ENCODE measurements at places on chromosomes 12 and 14. TPM values are rescaled to one million over a fixed set of nuclear protein-coding genes. Genes with fewer than 3 reads are reported as not detected.

DNA sequence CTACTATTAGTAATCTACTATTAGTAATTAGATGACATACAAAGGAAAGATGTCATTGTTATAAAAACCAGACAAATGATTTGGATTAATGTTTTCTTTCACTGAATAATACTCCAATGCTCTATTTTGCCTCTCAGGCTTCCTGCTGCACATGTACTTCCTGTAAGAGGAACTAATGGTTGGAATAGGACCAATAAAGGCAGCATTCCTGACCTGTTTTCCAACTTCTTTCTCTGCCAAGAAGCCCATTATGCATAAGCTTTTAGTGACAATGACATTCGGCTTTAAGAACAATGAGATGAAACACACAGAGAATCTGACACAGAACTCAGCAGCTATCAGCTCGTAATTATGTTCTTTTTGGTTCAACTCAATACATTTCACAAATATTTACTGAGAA, 5.2 kb upstream of the C12orf56 start:
- DNase-seq, result no peak

DNA sequence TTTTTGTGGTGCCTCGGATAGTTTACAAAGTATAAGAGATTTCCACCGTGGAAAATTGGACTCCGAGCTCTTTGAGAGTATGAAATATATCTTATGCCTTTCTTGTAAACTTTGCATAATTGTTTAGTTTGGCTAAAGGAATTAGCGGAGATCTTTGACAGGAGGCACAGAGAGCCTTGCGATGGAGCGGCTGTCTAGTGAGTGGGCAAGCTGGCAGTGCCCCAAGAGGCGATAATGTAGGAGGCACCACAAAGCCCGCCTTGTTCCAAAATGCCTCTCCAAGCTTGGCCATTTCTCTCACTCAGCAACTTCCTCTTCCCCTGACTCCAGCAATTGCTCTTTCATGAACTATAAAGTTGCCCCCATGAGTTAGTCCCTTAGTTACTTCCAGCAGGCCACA, 270.1 kb upstream of the PRICKLE1 start:
- no peak for DNase-seq

DNA sequence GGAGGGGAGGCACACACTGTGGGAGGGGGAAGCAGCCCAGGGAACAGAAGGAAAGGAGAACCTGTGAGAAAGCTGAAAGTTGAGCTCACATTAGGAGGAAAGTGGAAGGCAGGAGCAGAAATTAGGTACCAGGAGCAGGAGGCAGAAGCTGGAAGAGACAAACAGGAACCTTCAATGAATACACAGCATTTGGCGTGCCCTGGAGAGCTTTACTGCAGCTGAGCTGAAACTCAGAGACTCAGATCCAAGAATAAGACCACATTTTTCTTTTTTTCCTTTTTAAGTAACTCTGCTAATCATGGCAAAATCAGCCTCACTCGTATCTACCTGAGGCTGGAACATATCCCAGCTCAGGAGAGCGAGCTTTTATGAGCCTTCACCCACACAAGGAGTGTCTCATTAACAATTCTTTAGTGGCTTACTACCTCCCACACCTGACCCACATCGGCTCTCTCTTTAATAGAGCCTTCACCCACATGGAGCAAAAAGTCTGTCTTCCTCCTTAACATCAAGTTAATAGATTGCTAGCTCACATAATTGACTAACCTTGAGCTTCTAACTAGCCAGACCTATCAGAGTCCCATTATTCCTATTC, 18.2 kb upstream of the CERS5 start:
- no peak for DNase-seq

DNA sequence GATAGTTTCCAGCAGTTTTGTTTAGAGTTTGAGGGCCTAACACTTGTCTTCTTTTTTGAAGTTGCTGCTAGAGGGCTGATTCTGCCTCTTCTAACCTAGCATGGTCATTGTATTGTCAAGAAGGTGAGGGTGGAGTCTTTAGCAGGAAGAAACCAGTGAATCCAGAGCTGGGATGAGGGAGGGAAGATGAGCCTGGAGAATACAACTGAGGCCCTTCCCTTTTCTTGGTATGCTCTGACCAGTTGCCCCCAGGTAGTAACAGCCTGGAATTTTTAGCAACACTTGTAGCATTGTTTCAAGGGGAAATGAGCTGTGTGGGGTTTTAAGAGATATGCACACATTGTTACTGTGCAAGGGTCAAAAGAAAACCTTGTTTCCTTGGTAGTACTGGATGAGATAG, 9.0 kb downstream of the FLVCR2 start:
- no peak for DNase-seq

GRCh38 chr12:113066813-113067400, 10.4 kb downstream of the DTX1 start:
- no peak for DNase-seq

- no peak for DNase-seq
These were observed 169.9 kb upstream of the HIF1A start for GRCh38 chr14:61525293-61526011.

Gene PRB2
- polyA plus RNA-seq, result not detected

Gene SERPINA9
- not detected for polyA plus RNA-seq

Gene SLC39A5
- polyA plus RNA-seq, result 3.4 TPM
